ENCODE measurements at places on chromosomes 11 and 22.

DNA sequence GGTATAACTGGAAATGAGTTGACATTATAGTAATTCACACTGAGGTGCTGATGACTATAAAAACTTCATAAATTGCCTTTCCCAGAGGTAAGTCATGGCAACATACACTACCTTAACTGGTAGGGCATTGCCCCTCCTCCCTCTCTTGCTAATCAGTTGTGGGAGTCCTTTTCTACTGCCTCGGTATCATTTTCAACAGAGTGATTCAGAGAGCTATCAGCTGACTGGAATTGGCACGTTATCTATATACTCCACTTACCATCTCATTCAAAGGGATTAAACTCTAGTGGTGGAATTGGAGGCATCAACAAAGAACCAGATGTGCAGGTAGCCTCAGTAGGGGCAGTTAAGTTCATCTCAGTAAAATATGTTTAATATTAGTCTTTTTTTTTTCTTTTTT lies 8.0 kb upstream of the NUP160 start:
- no peaks in the 10 kb centered on the region for H3K27me3 ChIP-seq
- H3K4me3 ChIP-seq, result no peak overlapping the region
- no peak overlapping the region for H3K27ac ChIP-seq
- DNase-seq, result no peak
- H3K36me3 ChIP-seq, result no peaks in the 10 kb centered on the region

DNA sequence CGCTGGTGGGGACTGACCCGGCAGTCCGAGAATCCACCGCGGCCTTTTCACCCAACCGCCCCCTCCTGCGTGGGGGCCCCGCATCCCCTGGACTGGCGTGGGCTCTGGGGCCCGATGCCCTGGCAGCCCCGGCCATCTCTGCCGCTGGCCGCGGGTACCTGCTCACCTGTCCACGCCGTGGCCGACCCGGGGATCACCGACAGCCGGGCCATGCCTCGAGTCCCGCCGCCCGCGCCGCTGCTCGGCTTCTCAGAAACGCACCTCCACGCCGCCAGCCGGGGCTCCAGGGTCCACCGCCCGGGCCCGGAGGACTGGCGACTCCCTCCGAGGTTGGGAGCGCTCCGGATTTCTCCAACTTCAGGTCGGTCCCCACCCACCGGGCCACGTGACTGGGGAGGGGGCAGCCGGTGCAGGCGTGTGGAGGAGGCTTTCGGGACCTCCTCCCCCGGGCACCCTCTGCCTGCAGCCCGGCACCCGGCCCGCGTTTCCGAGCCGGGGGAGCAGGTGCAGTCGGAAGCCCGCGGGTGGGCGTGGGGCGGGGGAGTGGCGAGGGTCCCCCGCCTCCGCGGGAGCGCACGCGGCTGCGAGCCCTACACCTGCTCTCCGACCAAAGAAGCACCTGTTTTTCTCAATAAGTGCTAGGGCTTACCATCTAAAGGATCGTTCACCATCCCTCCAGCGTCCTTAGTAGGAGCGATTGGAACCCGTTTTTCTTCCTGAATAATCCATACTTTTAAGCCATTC lies 554 bp upstream of the NRIP3 start:
- H3K4me1 ChIP-seq, result peaks cover 8% of the 10 kb centered on the region
- no peaks in the 10 kb centered on the region for H3K36me3 ChIP-seq
- no peak overlapping the region for H3K27ac ChIP-seq
- H3K27me3 ChIP-seq, result peaks cover 84% of the 10 kb centered on the region
- H3K4me3 ChIP-seq, result peak overlapping the region; percentile 53

GRCh38 chr22:28829358-28830181 lies 29.2 kb upstream of the XBP1 start:
- H3K27ac ChIP-seq, result no peak overlapping the region
- peak; percentile 31 for DNase-seq
- peaks cover 12% of the 10 kb centered on the region for H3K36me3 ChIP-seq
- H3K27me3 ChIP-seq, result no peaks in the 10 kb centered on the region
- no peaks in the 10 kb centered on the region for H3K4me1 ChIP-seq

GRCh38 chr11:118067006-118067405 lies 9.9 kb upstream of the TMPRSS4 start:
- H3K4me3 ChIP-seq, result no peak overlapping the region
- no peak overlapping the region for H3K27ac ChIP-seq
- no peaks in the 10 kb centered on the region for H3K4me1 ChIP-seq
- peaks cover 12% of the 10 kb centered on the region for H3K27me3 ChIP-seq
- no peak for DNase-seq
- no peaks in the 10 kb centered on the region for H3K36me3 ChIP-seq

DNA sequence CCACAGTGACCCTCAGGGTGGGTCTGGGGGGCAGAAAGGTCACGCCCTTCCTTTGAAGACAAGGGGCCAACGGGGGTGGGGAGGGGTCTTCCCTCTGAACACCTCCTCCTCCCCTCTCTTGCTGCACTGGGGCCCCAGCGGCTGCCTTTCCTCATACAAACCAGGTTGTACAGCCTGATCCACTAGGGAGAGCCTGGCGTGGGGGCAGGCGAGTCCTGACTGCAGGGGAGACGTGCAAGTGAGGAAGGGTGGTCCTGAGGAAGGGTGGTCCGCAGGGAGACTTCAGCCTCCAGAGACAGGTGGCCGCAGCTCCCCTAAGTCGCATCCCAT lies 43.6 kb upstream of the LINC01488 start:
- no peak overlapping the region for H3K4me3 ChIP-seq
- H3K36me3 ChIP-seq, result no peaks in the 10 kb centered on the region
- DNase-seq, result no peak
- no peak overlapping the region for H3K27ac ChIP-seq
- H3K27me3 ChIP-seq, result no peaks in the 10 kb centered on the region
- peaks cover 33% of the 10 kb centered on the region for H3K4me1 ChIP-seq

- H3K4me3 ChIP-seq, result no peak overlapping the region
- no peaks in the 10 kb centered on the region for H3K36me3 ChIP-seq
- DNase-seq, result no peak
These were observed 125.5 kb upstream of the NECTIN1 start for GRCh38 chr11:119854521-119854920.

DNA sequence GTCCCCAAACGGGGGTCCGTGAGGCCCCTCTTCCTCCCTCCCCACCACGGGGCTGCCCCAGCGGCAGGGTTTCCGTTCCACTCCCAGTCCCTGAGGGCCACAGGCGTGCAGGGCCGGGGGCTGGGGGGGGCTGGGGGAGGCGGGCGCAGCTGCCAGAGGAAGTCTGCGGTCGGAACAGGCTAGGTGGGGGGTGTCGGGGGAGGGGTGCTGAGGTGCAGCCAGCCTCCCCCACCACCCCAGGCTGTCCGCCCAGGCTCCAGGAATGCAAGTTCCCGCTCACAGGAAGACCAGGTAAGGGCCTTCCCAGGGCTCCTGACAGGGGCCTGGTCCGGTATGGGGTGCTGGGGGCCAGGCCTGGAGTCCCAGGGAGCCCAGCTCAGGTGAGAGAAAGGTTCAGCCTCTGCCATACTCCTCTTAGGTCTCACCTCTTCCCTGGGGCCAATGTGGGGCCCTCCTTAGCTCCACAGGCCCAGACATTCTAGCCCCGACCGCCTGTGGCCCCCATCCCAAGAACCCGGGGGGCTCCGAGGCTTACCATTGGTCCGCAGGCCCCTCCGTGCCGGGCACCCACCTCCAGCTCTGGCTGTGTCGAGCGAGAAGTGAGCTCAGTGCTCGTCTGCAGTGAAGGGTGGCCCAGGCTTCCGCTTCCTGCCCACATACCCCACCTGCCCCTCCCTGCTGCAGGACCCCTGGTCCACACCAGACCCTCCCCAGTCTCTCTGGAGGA lies at the start of gene PTPRCAP:
Gene PTPRCAP, minus strand, starts transcription at position 601 of the 727 bp plus-strand sequence. Its CDS starts 63 bp downstream, at position 538.
- H3K27ac ChIP-seq, result peak within 1 kb of the TSS; percentile 34
- H3K27me3 ChIP-seq, result no peaks in the 10 kb centered on the region
- no peak within 1 kb of the TSS for H3K4me3 ChIP-seq
- peaks cover 3% of the 10 kb centered on the region for H3K4me1 ChIP-seq

GRCh38 chr11:106853850-106854401 lies 164.3 kb downstream of the GUCY1A2 start:
- H3K27me3 ChIP-seq, result no peaks in the 10 kb centered on the region
- H3K4me1 ChIP-seq, result peaks cover 13% of the 10 kb centered on the region
- no peak overlapping the region for H3K4me3 ChIP-seq
- H3K27ac ChIP-seq, result no peak overlapping the region
- peaks cover 18% of the 10 kb centered on the region for H3K36me3 ChIP-seq

DNA sequence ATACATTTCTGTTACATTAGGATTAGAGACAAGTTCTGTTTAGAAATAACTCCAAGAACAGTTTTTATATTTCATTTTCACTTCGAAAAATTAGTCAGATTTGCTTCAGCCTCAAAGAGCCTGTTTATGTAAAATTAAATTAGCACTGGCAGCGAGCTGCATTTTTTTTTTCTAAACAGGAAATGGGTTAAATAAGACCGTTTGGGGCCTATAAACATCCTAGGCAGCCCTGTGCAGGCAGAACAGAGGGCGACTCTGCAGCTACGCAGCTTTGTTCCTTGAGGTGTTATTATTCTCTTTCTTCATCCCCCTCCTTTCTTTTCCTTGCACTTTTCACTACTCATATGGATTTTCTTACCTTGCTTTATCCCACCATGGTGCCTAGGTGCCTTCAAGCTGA lies 48.7 kb downstream of the CWC15 start:
- peaks cover 32% of the 10 kb centered on the region for H3K4me1 ChIP-seq
- no peak overlapping the region for H3K4me3 ChIP-seq
- DNase-seq, result no peak
- peak overlapping the region; percentile 36 for H3K27ac ChIP-seq
- no peaks in the 10 kb centered on the region for H3K36me3 ChIP-seq

GRCh38 chr11:119044708-119045107 lies 12.3 kb downstream of the HYOU1 start:
- H3K4me3 ChIP-seq, result no peak overlapping the region
- H3K4me1 ChIP-seq, result no peaks in the 10 kb centered on the region
- H3K27ac ChIP-seq, result no peak overlapping the region
- no peaks in the 10 kb centered on the region for H3K27me3 ChIP-seq
- peaks cover 26% of the 10 kb centered on the region for H3K36me3 ChIP-seq
- no peak for DNase-seq

- peaks cover 8% of the 10 kb centered on the region for H3K4me1 ChIP-seq
- H3K27me3 ChIP-seq, result no peaks in the 10 kb centered on the region
- no peak overlapping the region for H3K4me3 ChIP-seq
- H3K27ac ChIP-seq, result no peak overlapping the region
These were observed 16.9 kb downstream of the TUB start for GRCh38 chr11:8097926-8098325.

DNA sequence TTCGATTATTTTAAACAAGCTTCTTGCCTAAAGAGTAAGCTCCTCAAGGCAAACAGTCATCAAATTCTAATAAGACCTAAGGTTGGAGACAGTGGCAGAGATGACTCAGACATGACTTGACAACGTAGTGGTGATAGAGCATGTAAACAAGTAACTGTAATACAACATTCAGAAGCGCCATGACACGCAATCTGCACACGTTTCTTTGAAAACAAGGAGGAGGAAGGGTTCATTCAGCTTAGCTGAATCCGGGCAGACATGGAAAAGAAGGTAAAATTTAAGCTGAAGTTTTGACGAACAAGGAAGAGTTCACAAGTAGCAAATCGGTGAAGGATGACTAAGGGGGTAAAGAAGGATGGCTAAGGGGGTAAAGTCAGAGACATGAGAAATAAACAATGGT lies 152.4 kb upstream of the ZC3H12C start:
- no peak overlapping the region for H3K27ac ChIP-seq
- no peak overlapping the region for H3K4me3 ChIP-seq
- H3K27me3 ChIP-seq, result no peaks in the 10 kb centered on the region
- H3K36me3 ChIP-seq, result no peaks in the 10 kb centered on the region

DNA sequence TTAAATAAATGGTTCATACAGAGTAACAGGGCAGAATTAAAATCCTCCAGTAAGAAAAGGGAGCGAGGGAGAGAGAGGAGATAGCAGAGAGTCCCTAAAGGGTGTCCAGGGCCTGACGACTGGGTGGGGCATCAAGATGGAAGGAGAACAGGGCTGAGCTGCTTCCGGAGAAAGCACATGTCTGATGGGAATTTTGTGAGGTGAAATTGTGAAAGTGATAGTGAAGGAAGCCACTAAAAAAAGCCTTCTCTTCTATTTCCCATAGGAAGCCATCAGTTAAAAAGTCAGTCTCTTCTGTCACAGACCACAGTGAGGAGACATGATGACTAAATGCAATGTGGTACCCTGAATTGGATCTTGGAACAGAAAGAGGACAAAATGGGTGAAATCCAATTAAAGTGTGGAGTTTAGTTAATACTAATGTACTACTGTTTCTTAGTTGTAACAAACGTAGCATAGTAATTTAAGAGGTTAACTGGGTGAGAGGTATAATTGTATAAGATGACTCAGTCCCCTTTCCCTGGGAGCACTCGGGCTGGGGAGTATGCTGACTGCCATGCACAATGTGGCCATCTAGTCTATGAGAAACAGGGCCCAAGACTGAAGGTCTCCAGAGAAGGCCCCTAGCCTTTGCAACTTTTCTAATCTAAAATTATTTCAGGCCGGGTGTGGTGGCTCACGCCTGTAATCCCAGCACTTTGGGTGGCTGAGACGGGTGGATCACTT lies 29.5 kb upstream of the FCHSD2 start:
- no peaks in the 10 kb centered on the region for H3K36me3 ChIP-seq
- H3K27me3 ChIP-seq, result no peaks in the 10 kb centered on the region
- peaks cover 9% of the 10 kb centered on the region for H3K4me1 ChIP-seq
- no peak overlapping the region for H3K27ac ChIP-seq

- no peak overlapping the region for H3K4me3 ChIP-seq
- H3K27ac ChIP-seq, result no peak overlapping the region
- H3K4me1 ChIP-seq, result no peaks in the 10 kb centered on the region
- no peaks in the 10 kb centered on the region for H3K27me3 ChIP-seq
- DNase-seq, result no peak
These were observed 41.1 kb downstream of the OSBPL5 start for GRCh38 chr11:3123761-3124733.

DNA sequence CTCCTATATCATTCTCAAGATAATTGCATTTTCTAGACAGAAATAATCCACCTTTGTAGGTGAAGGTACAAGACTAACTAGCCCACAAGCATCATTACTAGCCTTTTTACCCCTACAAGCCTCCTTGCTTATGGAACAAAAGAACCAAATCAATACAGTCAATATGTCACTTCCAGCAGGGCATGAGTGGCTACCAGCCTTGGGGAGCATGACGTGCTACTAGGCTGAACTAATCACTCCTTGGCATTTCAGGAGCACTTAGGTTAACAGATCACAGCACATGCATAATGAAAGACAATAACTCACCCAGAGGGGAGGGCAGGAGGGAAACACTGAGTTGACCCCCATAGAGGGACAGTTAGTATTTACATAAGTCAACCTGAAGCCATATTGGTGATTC lies 2.7 kb downstream of the DRD2 start:
- no peak overlapping the region for H3K27ac ChIP-seq
- peaks cover 9% of the 10 kb centered on the region for H3K4me1 ChIP-seq
- H3K27me3 ChIP-seq, result peaks cover 81% of the 10 kb centered on the region
- DNase-seq, result no peak
- no peaks in the 10 kb centered on the region for H3K36me3 ChIP-seq

- H3K4me1 ChIP-seq, result peaks cover 46% of the 10 kb centered on the region
- H3K27me3 ChIP-seq, result no peaks in the 10 kb centered on the region
- DNase-seq, result peak; percentile 50
- H3K27ac ChIP-seq, result peak overlapping the region; percentile 66
- H3K36me3 ChIP-seq, result peaks cover 21% of the 10 kb centered on the region
These were observed 32.8 kb downstream of the PITPNB start for GRCh38 chr22:27885977-27886842.

- no peak overlapping the region for H3K4me3 ChIP-seq
- no peak overlapping the region for H3K27ac ChIP-seq
- DNase-seq, result peak; percentile 73
- H3K27me3 ChIP-seq, result peaks cover 8% of the 10 kb centered on the region
- peaks cover 3% of the 10 kb centered on the region for H3K4me1 ChIP-seq
These were observed 6.0 kb upstream of the CCDC188 start for GRCh38 chr22:20156611-20157429.
